Activated T-helper 1 cell treated with anti-CD3 and anti-CD28 coated beads, Interleukin-12 subunit alpha, Interleukin-12 subunit beta, Interleukin-2, Interleukin-4 antibody, amounts not matched to agents 30 ng/mL and 10 ng/mL and 1 ng/mL, durations not matched to agents 14 hours and 24 hours and 36 hours (primary cell): ENCODE measurements at places on chromosomes 2 and 18. TPM values are rescaled to one million over a fixed set of nuclear protein-coding genes. Genes with fewer than 3 reads are reported as not detected.

DNA sequence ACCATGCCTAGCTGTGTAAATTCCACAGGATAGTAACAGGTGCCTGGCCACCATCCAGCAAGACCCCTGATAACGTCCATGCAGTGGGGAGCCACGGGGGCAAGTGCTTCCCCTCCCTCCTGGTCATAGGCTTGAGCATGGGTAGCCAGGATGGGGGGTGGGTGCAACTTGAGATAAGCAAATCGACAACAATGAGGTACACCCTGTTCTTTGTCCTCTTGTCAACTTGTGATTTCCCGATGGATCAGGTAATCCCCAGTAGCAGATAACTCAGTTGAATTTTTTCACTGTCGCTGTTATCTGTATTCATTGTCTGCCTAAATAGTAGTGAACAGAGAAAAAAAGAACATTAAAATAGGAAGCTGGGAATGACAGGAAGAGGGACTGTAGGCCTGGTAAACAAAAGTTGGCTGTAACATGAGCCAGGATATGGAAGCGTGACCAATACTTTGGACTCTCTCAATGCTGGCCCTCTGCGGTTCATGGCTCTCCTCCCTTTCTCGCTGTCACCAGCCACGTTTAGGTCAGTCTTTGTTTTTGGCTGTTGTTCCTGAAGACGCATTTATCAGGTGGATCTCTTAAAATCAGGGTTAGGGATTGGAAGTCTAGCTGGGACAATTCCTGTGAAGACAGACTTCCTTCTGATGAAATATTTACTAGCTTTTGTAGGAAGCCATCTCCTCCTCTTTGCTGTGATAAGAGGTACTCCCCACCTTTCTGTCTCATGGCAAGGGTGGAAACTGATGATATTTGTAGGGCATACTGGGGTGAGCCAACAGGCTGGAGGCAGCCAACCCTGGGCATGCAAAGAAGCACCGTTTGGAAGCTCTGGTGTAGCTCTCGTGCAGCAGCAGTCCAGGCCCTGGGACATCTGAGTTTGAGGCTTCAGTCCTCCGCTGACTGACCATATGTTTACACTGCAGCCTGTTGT, 42.4 kb downstream of the TCF7L1 start:
- no peak for DNase-seq

DNA sequence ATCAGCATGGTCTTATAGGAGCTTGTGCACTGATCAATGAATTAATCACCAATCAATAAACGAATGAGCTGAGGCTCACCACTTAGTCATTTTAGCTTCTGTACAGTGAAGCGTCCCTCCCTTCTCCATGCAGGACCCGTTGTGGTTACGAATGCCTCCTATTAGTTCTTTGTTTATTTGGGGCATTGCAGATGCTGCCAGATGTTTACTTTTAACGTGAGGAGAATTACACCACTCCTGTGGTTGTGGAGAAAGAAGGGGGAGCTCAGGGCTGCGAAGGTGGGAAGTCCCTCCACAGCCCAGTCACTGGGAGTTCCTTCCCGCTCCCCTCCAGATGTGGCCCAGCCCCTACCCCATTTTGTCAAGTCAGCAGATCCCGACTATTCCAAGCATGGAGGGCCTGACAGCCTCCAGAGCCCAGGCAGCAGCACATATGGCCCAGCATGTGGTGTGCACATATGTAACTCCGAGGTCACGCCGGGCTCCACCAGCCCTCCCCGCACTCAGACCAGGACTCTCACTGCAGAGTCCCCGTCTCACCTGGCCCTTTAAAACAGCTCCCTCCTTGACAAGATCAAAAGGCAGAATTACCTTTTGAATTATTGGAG, 20.9 kb downstream of the PKDCC start:
- no peak for DNase-seq

The IL18R1 gene
- total RNA-seq, result 57.8 and 61.3 TPM in 2 replicates

- DNase-seq, result no peak
These were observed 91.5 kb upstream of the LPIN2 start for GRCh38 chr18:3104190-3105054.

The C18orf63 gene
- not detected in 2 replicates for total RNA-seq

The RTKN gene
- total RNA-seq, result 4.0 and 4.2 TPM in 2 replicates

The ZNF407 gene
- total RNA-seq, result 19.8 and 21.4 TPM in 2 replicates
